ENCODE measurements at places on chromosomes 7 and 10. TPM values are rescaled to one million over a fixed set of nuclear protein-coding genes. Genes with fewer than 3 reads are reported as not detected.

The H2BK1 gene
- total RNA-seq, result not detected

The ATOH7 gene
- not detected for total RNA-seq

The C7orf57 gene
- total RNA-seq, result not detected

The HMX3 gene
- not detected for total RNA-seq

The KLLN gene
- total RNA-seq, result 0.24 TPM

The CRHR2 gene
- 0.28 TPM for total RNA-seq

GRCh38 chr10:87757685-87758084, 60.3 kb downstream of the ATAD1 start:
- no peak for DNase-seq

DNA sequence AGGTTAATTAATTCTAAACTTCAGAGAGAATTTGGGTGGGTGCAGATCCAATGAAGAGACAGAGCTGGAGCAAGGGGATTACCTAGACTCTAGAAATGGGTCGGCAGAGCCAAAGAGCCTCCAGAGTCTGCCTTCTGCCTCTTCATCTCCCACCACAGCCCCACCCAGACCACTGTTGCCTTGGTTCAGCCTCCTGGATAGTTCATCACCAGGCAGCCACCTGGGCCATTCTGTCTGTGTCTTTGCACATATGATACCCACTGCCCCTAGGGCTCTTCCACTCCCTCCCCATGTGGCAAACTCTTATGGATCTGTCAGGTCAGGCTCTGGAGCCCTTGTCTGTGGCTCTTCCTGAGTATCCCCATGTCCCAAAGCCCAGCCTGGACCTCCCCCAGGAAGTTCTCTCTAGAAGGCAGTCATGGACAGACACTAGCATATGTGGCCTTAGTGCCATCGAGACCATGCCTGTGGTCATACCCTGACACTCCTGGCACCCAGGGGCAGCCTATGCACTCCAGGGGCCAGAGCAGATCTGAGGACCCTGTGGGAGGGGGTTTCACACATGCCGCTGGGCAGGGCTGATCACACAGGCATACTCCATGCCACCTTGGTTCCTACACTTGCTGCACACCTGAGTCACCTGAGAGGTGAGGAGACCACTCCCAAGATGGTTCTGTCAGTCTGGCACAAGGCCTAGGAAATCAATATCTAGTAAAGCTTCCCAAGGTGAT, 41.6 kb downstream of the FRMPD2 start:
- DNase-seq, result no peak

GRCh38 chr7:30285536-30286284, 1.3 kb downstream of the ZNRF2 start:
- peak; percentile 43 for DNase-seq

GRCh38 chr10:27359792-27360355, 119.3 kb upstream of the ACBD5 start:
- DNase-seq, result no peak

- DNase-seq, result no peak
These were observed 112.3 kb downstream of the HTR7 start for GRCh38 chr10:90745565-90745964.

DNA sequence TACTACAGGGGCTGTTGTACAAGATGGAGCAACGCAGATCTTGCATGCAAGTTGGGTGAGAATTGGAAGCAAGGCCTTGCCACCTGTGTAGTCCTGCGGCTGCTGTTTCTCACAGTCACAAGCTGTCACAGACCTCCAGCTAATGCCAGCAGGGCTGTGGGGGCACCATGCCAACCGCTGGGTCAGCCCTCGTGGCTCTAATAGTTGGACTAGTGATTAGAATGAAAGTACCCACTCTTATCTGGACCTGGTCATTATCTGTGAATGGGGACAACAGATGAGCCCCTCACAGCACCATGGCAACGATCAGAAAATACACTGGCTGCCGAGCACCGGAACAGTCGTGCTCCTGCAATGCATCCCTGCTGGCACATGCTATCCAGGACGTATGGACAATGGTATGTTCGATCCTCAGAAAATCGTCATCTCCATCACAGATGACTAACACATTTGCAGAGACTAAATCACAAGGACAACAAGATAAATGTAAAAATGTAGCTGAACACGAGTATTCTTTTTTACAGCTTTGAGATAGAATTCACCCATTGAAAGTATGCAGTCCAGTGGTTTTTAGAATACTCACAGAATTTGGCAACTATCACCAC, 80.4 kb upstream of the CALN1 start:
- no peak for DNase-seq

GRCh38 chr10:100739517-100740368, 5.6 kb upstream of the PAX2 start:
- no peak for DNase-seq

- DNase-seq, result peak; percentile 32
These were observed 165.3 kb downstream of the WNT2 start for GRCh38 chr7:117157241-117158209.

DNA sequence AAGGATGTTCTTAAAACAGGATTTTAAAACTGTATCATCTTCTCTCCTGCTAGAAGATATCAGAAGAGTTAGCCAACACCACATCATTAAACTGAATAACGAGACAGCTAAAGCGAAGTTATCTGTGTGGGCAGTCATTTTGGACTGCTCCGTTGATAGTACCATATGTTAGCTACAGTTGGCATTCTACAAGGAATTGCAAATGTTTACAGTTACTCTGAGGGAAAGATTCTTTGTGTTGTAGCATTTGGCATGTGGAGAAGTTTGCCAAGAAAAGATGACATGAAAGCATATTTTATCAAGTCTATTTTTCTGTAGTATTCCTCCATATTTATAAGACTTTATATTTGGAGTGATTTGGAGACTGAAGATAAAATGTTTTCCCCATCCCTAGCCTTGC, 464.4 kb upstream of the POM121L12 start:
- no peak for DNase-seq

DNA sequence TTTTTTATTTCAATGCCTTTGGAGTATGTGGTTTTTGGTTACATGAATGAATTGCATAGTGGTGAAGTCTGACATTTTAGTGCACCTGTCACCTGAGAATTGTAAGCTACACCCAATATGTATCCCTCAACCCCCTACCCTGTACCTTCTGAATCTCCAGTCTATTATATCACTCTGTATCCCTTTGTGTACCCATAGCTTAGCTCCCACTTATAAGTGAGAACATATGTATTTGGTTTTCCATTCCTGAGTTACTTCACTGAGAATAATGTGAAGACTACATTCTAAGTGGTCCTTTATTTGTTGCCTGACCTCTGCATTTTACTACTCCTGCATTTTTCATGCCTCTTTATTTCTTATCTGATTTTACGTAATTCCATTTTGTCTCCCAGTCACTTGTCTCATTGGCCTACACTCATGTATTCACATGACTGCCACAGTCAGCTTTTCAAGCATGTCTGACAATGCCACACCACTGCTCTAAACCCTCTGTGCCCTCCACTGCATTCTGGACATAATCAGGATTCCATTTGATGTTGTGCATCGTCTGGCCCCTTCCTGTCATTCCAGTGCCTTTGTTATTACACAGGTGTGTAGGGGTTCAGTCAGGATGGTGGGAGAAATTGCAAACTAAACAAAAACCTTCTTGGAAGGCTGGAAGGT, 1325.5 kb downstream of the XPNPEP1 start:
- no peak for DNase-seq

- DNase-seq, result no peak
These were observed 42.2 kb upstream of the GRB10 start for GRCh38 chr7:50824882-50825281.
